ENCODE measurements at places on chromosomes 7 and 10.

GRCh38 chr10:3902054-3902808 is 117.2 kb upstream of the KLF6 start:
- peaks cover 33% of the 10 kb centered on the region for H3K4me1 ChIP-seq
- no peak overlapping the region for H3K4me3 ChIP-seq
- no peaks in the 10 kb centered on the region for H3K36me3 ChIP-seq
- DNase-seq, result no peak
- H3K27ac ChIP-seq, result peak overlapping the region; percentile 22

DNA sequence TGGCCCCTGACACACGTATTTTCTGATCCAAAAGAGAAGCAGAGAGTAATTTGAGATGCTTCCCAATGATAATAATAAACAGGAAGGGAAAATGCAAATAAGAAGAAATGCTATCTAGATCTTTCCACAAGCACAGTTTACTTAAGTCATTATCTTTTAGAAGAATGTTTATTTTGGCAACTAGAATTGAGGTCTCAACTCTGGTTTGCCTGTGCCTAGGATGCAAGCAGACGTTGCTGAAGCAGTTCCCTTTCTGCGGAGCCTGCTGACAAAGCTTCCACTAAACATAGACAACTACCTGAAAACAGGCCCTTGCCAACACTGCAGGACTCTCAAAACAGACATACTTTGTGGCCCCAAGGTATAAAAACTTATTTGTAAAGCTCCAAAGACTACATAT is 315.8 kb upstream of the POM121L12 start:
- H3K27me3 ChIP-seq, result no peaks in the 10 kb centered on the region
- no peaks in the 10 kb centered on the region for H3K36me3 ChIP-seq
- no peaks in the 10 kb centered on the region for H3K4me1 ChIP-seq
- no peak overlapping the region for H3K4me3 ChIP-seq

DNA sequence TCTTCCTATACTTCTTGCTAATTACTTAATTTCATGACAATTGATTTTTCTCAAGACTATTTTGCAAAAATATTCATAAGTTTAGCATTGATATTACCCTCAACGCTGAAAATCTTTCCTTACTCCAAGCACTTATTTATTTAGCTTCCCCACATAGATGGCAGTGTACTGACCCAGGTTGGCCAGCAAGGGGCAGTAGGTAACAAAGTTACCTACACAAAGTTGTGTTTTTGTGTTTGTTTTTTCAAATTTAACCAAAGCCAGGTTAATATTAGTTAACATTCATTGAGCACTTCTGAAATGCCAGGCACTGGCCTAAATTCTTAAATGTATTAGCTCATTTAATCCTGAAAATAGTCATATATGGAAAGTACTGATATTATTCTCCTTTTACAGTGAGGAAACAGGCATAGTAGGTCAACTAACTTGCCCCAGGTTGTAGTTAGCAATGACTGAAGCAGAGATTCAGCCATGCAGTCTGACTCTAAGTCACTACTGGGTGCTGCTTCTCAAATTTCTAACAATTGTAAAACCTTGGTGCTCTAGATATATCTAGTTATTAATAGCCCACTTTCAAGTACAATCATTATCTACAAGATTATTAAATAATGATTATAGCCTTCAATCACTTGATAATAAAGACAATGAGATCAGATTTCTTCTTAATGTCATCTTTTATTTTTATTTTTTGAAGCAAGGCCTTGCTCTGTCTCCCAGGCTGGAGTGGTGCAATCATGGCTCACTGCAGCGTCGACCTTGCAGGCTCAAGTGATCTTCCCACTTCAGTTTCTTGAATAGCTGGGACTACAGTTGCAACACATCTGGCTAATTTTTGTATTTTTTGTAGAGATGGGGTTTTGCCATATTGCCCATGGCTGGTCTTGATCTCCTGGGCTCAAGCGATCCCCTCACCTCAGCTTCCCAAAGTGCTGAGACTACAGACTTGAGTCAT is 5.8 kb upstream of the GGCT start:
- no peaks in the 10 kb centered on the region for H3K36me3 ChIP-seq
- peaks cover 17% of the 10 kb centered on the region for H3K4me1 ChIP-seq
- H3K4me3 ChIP-seq, result no peak overlapping the region
- no peaks in the 10 kb centered on the region for H3K27me3 ChIP-seq

DNA sequence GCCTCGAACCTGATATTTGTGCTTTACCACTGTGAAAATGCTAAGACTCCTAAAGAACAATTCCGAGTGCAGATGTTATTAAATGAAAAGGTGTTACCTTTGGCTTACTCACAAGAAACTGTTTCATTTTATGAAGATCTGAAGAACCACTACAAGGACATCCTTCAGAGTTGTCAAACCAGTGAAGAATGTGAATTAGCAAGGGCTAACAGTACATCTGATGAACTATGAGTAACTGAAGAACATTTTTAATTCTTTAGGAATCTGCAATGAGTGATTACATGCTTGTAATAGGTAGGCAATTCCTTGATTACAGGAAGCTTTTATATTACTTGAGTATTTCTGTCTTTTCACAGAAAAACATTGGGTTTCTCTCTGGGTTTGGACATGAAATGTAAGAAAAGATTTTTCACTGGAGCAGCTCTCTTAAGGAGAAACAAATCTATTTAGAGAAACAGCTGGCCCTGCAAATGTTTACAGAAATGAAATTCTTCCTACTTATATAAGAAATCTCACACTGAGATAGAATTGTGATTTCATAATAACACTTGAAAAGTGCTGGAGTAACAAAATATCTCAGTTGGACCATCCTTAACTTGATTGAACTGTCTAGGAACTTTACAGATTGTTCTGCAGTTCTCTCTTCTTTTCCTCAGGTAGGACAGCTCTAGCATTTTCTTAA is 47.7 kb downstream of the MINPP1 start:
- no peaks in the 10 kb centered on the region for H3K36me3 ChIP-seq
- no peaks in the 10 kb centered on the region for H3K4me1 ChIP-seq
- DNase-seq, result no peak
- H3K27me3 ChIP-seq, result no peaks in the 10 kb centered on the region
- H3K4me3 ChIP-seq, result no peak overlapping the region

- H3K36me3 ChIP-seq, result no peaks in the 10 kb centered on the region
- H3K27ac ChIP-seq, result no peak overlapping the region
- H3K27me3 ChIP-seq, result no peaks in the 10 kb centered on the region
These were observed 102.0 kb upstream of the ARMC3 start for GRCh38 chr10:22825841-22826240.

DNA sequence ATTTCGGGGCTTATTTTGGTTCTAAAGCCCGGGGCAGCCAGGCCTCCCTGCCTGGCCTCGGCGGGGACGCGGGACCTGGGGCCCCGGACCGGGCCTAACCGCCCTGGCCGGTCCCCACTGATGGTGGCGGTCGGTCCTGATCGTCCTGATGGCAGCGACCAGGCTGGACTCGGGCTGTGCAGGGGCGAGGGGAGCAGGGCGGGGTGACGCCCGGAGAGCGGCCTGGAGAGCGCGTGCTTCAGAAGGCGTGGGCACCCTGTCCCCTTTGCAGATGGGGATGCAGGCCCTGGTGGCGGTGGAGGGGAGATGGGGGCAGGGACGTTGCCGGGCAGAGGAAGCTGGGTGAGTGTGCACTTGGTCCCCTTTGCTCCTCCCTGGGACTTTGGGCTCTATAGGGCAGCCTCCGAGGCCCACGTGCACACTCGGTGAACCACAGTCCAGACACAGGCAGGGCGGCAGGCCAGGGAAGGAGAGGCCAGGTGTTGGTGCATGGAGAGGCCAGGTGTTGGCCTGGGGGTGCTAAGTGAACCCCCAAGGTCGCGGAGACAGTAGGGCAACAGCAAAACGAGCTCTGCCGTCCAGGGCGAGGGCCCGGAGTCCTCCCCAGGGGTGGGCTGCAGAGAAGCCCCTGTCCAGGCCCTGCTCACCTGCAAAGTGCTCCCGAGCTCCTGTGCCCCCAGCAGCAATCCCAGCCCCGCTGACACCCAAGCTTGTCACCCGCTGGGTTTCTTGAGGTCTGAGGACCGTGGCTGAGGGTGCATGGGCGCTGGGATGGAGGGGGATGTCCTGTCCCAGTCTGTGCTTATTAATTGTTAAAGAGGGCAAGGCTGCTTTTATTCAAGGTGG is 42.4 kb upstream of the FAM20C start:
- H3K36me3 ChIP-seq, result no peaks in the 10 kb centered on the region

- no peaks in the 10 kb centered on the region for H3K36me3 ChIP-seq
- no peak overlapping the region for H3K4me3 ChIP-seq
- peak overlapping the region; percentile 15 for H3K27ac ChIP-seq
These were observed 50.4 kb downstream of the CCNY start for GRCh38 chr10:35386594-35387174.

DNA sequence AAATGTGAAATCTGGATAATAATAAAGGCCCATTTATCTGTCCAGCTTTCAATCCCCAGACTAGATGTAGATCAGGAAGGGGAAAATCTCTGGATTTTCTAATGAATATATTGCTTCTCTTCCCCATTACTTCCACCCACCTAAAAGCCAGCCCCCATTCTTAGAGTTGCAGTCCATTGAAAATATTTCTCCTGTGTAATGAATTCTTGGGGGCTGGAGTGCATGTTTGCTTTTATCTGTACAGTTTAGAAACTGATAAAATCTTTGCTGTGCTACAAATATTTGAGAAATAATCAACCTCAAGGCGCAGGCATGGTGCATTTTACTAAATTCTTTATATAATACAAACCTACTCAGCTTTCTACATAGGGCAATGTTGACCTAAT is 180.8 kb downstream of the ARID5B start:
- H3K4me1 ChIP-seq, result peaks cover 39% of the 10 kb centered on the region
- no peak for DNase-seq
- H3K27ac ChIP-seq, result peak overlapping the region; percentile 91
- no peaks in the 10 kb centered on the region for H3K27me3 ChIP-seq
- H3K36me3 ChIP-seq, result peaks cover 17% of the 10 kb centered on the region
- peak overlapping the region; percentile 26 for H3K4me3 ChIP-seq

DNA sequence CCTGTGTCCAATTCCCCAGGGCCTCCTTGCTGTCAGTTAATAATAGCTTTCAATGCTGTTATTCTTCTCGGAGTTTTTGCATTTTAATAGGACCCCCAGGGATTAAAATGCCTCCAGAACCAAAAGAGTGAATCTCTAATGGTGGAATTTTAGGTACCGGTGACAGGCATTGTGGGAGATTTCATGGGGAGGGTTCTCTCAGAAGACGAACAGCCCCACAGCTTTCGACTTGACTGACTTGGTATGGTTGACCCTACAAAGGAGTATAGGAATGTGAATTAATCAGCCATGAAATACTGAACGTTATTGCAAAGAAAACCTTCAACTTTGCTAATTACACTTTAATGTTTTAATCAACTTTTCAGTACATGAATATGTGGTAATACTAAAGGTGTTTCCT is 206.3 kb upstream of the FZD8 start:
- H3K4me3 ChIP-seq, result no peak overlapping the region
- no peaks in the 10 kb centered on the region for H3K4me1 ChIP-seq
- no peaks in the 10 kb centered on the region for H3K27me3 ChIP-seq
- no peaks in the 10 kb centered on the region for H3K36me3 ChIP-seq
- no peak for DNase-seq

GRCh38 chr7:121172484-121172883 is 156.3 kb upstream of the WNT16 start:
- H3K27me3 ChIP-seq, result no peaks in the 10 kb centered on the region
- H3K4me1 ChIP-seq, result no peaks in the 10 kb centered on the region
- H3K27ac ChIP-seq, result no peak overlapping the region
- no peaks in the 10 kb centered on the region for H3K36me3 ChIP-seq
- no peak for DNase-seq
- no peak overlapping the region for H3K4me3 ChIP-seq

DNA sequence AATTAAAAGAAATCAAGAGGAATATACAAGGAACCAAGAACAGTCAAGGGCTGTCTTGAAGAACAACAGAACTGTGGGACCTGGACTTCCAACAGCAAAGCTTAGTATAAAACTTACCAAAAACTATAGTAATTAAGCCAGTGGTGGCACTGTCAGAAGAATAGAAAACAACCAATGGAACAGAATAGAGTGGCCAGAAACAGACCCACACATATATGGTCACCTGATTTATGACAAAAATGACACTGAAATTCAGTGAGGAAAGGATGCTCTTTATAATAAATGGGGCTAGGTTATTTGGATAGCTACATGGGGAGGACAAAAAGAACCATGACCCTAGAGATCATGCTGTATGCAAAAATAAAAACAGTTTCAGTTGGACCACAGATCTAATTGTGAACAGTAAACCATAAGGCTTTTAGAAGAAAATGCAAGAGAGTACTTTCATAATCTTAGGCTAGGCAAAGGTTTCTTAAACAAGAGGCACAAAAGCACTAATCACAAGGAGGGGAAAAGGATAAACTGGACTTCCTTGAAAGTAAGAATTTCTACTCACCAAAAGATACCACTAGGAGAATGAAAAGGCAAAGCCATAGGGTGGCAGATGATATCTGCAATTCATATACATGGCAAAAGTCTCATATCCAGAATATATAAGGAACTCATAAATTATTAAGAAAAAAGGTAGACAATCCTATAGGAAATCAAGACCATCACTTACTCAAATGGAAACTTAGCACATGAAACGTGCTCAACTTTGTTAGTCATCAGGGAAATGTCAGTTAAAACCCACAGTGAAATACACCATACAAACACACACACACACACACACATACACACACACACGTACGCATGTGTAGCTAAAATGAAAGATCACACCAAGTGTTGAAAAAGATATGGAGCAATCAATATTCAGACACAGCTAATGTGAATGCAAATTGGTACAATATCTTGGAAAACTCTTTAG is 20.8 kb downstream of the HYCC1 start:
- H3K4me1 ChIP-seq, result peaks cover 12% of the 10 kb centered on the region
- no peaks in the 10 kb centered on the region for H3K36me3 ChIP-seq

Data from keratinocyte (primary cell).